ENCODE measurements at places on chromosomes 13 and 19.
A peak's percentile ranks its signal among the peaks of the same experiment; 100 is the strongest.

GRCh38 chr13:46761174-46761573 lies 35.8 kb downstream of the ESD start:
- DNase-seq: no peak

DNA sequence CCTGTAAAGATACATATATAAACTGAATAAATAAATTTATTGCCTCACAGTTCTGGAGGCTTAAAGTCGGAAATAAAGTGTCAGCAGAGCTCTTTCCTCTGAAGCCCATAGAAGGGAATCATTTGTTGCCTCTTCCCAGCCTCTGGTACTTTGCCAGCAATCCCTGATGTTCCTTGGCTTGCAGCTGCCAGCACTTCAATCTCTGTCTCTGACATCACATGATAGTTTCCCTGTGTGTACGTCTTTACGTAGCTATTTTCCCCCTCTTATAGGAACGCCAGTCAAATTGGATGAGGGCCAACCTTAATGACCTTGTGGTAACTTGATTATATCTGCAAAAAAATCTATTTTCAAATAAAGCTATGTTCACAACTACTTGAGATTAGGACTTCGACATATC lies 250.9 kb downstream of the LIG4 start:
- peak; percentile 83 for DNase-seq

DNA sequence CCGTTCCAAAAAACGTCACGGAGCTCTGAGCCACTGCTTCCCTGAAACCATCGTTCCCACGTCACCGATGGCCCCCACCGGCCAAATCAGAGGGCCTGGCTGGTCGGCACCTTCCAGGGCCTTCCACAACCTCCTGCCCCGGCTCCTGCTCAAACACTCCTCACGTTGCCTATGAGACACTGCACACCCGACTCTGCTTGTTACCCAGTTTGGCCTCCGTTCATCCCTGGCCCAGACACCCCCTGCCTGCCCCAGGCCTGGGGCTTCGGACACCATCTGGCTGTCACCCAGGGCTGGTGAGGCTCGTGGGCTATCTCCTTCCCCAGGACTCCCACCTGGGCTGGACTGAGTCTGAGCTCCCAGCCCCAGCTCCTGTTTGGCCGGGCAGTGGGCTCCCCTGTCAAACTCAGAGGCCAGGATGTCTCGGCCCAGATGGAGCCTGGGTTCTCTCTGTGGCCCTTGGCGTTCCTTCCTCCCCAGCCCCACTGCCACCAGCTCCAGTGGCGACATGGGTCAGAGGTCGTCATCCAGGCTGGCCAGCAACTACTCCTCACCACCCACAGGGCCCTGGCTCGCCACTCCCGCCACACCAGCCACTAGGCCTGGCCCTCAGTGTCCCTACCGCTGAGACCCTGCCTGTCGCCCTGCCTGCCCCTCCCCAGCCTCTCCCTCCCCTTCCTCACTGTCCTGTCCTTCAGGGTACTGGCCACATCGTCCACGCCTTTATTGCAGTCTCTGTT lies 17.7 kb downstream of the CERS1 start:
- no peak for DNase-seq

DNA sequence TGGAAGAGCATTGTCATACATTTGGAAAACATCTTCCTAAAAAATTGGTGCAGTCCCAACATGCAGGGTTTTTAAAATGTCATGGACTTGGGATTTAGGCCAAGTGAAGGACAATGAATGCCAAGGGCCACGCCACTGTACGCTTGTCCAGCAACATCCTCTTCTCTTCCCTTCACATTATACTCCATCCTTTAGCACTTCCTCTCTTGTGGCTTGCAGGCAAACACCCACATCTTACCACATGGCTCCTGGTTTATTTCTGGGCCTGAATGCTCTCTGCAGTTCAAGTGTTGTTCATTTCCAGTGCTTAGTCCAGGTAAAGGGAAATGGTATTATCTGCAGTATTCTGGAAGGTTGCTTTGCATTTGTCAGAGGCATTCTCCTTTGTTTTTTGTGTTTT lies 45.0 kb downstream of the CBY2 start:
- no peak for DNase-seq

- DNase-seq: peak; percentile 83
These were observed 204.7 kb upstream of the DACH1 start for GRCh38 chr13:72071713-72072112.
